ENCODE measurements at places on chromosomes 5 and 9.

GRCh38 chr9:123063177-123063598, 29.7 kb downstream of the GPR21 start:
- no peak for DNase-seq

GRCh38 chr9:76560481-76560922, 101.5 kb downstream of the GCNT1 start:
- no peak for DNase-seq

- DNase-seq = no peak
Observed at GRCh38 chr5:125451622-125452021, 705.2 kb upstream of the ZNF608 start.

GRCh38 chr9:37730256-37730655, 23.3 kb upstream of the TRMT10B start:
- DNase-seq = no peak

- DNase-seq = peak; percentile 71
Observed at GRCh38 chr9:70258692-70259511, at the start of gene SMC5. SMC5 (plus strand) TSS chr9:70258978; CDS start chr9:70259079, 101 bp downstream.

GRCh38 chr5:105821800-105822199, 1848.9 kb downstream of the EFNA5 start:
- no peak for DNase-seq

DNA sequence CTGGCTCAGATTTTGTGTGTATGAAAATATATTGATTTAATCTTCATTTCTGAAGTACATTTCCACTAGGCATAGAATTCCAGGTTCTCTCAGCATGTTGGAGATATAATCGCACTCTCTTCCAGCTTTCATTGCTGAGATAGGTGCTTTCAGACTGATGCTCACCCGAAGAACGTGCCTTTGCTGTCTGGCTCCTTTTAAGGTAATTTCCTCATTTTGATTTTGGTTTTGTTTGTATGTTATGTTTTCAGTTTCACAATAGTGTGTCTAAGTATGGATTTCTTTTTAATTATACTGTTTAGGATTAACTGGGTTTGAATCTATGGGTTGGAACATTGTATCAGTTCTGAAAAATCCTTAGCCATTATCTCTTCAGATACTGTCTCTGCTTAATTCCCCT, 132.0 kb upstream of the NFIB start:
- DNase-seq = no peak

- no peak for DNase-seq
Observed at GRCh38 chr9:123996731-123997421, 14.7 kb upstream of the LHX2 start.

- DNase-seq = no peak
Observed at GRCh38 chr5:111697215-111697614, 59.8 kb downstream of the NREP start.

DNA sequence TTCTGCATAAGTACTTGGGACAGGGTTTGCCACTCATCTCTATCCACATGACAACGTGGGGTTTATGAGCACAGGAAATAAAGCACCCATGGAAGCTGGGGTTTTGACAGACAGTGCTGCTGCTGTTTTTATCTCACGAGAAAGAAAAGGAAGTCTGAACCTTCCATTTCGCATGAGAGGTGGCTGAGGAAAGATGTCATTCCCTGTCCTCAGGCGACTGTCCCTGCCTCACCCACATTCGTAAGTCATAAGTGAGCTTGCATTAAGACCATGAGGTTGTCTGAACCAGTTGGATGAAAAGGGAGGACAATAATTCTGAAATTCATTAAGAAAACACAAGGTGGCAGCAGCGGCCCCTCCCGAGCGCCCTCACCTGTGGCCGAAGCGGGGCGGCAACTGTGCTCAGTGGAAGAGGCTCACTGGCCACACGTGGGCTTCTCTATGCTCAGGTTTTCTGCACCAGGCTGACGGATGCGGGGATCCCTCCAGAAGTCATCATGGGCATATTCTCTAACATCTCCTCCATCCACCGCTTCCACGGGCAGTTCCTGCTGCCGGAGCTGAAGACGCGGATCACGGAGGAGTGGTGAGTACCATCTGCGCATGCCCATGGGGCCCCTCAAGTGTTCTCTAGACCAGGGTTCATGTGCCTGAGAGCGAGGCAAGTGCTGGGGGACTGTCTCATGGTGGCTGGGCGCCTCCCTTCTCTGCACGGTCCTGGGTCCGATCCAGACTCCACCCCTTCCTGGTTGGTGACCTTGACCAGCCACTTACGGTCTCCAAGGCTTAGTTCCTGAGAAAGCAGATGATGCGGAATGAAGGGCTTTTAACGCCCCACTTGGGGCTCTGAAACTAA, 54.7 kb upstream of the SUSD3 start:
- DNase-seq = no peak

DNA sequence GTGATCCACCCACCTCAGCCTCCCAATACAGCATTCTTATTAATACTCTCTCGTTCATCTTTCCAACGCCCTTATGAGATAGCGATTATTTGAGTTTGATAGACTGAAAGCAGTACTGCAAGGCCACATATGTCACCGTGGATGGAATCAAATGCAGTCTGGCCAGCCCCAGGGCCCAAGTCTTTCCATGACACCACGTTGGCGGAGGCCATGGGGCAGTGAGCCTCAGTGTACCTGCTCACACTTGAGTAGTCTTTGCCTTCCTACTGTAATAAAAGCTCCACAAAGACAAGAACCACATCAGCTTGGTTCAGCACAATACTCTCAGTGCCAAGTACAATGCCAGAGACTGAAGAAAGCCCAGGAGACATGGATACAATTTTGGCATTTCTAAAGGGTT, 88.5 kb downstream of the TTLL11 start:
- DNase-seq = no peak

DNA sequence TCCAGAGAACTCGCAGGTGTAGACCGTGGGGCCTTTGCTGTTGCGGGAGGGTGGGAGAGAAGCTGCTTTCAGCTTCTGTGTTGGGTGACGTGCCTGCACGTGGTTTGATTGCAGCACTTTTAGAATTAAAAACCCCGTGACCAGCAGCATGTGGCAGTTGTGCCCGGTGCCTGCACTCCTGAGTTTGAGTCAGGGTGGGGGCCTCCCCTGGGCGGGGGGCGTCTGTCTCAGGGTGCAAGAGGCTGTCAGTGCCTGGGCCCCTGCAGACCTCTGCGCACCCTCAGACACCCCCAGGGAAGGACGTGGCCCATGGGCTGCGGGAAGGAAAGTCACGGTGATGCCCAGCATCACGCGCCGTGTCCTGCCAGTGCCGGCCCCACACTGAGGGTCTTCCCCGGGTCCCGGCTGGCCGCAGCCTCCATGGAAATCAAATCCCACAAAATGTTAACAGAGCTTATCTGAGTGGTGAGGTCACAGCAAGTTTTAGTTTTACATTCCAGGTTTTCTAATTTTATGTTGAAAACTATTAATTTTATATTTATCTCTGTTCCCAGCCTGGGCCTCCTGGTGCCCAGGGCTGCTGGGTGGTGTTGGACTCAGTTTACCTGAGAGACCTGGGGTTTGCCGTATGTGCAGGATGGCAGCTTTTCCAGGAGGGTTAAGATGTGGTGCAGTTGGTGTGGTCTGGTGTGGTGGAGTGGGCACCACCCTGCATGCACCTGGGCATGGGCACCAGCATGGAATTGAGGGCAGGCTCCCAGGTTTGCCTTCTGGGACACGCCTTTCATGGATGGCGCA, 33.3 kb downstream of the AHRR start:
- DNase-seq = no peak

DNA sequence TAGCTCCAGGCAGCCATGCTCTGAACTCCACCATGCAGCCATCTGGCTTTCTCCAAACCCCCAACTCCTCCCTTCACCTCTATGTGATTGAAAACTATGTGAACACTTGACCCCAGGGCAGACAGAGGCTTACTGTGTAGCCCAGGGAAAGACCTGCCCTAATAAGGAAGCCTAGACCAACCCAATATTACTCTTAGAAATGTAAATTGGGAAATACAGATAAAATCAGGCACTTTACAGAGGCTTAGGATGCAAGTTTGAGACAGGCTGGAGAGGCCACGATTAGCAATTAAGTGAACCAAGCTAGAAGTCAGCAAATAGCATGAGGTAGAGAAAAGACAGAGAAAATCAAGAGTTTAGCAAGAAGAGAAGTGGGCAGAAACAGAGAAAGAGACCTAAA, 141.7 kb upstream of the ABCA1 start:
- no peak for DNase-seq

GRCh38 chr5:172746725-172747124, 24.3 kb downstream of the DUSP1 start:
- DNase-seq = no peak

GRCh38 chr5:10789021-10789420, 28.0 kb upstream of the DAP start:
- DNase-seq = no peak

GRCh38 chr5:149038336-149039080, 24.4 kb downstream of the SH3TC2 start:
- no peak for DNase-seq

DNA sequence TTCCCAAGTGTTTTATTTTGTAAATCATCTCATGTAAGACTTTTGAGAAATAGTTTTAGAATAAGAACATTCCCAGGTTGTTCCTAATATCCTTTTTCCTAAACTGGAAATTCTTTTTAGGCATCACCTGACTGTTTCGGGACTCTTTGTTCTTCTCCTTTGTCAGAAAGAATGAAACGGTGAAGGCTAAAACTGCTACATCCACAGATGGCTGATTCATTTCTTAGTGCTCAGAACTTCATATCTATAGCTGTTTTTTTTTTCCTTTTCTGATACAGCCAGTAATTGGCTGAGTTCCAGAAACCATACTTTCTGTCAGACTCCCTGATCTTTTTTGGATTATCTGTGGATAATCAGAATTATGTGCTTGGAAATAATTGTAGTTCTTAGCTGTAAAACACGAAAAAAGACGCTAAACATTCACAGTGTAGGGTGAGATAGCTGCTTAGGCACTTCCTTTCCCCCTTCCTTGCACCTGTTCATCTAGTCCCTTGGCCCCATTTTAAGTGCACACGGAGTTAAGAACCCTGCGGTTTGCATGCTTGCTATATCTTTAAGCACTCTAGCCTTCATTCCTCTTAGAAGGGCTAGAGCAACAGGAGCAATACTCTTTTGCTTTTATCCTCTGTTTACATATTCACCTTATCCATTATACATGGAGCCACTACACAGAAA, 283.9 kb downstream of the PJA2 start:
- DNase-seq = no peak

GRCh38 chr9:137302118-137302448, at the start of gene NRARP:
NRARP (minus strand) TSS chr9:137302271; CDS start chr9:137301928, 343 bp downstream.
- peak; percentile 92 for DNase-seq

DNA sequence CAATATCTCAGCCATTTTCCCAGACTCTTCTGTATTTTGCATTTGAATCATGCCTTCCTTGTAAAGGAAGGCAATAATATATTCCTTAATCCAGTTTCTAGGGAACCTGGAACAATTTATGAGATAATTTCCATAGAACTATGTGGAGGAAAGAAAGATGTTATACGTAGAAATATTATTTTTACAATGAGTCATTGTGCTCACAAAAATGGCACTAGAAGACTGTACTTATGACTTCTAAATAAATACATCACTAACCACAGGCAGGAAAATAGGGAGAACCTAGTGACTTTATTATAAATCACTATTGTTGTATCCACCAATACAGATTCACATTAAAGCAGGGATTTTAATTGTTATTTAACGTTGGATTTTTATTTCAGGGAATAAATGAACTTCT, 87.6 kb downstream of the FBXO38 start:
- no peak for DNase-seq

GRCh38 chr5:107149243-107150005, 521.3 kb downstream of the EFNA5 start:
- DNase-seq = no peak

DNA sequence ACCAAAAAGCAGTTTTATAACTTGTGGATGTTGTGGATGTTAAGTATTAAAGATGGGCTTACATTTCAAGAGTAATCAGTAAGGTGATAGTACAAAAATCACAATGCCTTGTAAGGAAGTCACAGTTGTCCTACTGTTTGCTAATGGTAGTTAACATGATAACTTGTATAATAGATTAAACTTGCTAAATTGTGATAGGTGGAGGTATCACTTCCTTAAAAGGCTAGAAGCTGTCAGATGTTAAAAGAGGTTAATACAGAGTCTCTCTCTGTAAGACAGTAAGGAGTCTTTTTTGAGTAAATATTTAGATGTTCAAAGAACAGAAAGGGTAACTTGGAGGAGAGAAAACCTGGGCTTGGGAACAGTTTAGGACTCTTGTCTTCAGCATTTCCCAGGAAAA, 14.2 kb upstream of the MACIR start:
- DNase-seq = no peak

- DNase-seq = no peak
Observed at GRCh38 chr9:8719833-8720486, 920.4 kb upstream of the DMAC1 start.

- DNase-seq = no peak
Observed at GRCh38 chr5:43627028-43627427, 24.0 kb downstream of the NNT start.

DNA sequence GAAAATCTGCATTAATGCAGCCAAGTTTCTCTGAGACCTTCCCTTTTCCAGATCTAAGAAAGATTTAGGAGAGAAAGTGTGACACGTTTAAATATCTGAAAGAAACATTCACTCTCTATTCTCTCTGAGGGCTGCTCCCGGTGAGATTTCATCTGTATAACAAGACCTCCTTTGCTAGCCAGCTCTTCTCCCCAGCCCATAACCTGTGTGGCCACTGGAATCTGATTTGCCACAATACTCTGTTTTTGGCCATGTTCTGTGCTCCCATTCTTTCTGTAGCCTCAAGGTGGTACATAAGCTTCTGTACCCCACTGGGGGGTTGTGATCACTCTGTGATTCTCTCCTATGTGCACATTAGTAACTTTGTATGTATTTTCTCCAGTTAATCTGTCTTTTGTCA, 291.0 kb upstream of the SEMA6A start:
- DNase-seq = no peak

DNA sequence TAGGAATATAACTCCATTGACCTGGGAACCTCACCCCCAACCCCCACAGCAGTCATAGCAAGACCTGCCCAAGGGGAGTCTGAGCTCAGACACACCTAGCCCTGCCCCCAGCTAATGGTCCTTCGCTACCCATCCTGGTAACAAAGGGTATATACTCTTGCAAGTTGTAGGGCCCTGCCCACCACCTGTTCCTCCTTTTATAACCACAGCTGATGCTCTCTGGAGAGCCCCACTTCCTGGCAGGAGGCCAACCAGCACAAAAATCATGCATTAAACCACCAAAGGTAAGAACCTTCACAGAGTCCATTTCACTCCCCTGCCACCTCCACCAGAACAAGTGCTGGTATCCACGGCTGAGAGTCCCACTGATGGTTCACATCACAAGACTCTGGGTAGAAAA, 1195.3 kb upstream of the SEMA6A start:
- no peak for DNase-seq

DNA sequence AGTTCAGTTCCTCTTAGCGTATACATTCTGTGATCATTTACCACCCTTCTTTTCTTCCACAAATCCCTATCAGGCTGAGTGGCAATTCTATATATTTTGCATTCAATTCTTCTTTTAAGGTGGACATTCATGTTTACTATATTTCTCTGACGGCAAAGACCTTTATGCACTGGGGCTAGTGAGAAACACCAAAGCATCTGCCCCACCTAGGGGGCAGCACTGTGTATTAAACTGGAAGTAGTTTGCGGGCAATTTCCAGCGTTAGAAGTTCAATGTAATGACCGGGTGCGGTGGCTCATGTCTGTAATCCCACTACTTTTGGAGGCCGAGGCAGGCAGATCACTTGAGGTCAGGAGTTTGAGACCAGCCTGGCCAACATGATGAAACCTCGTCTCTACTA, 27.9 kb upstream of the FBXL7 start:
- DNase-seq = no peak

Data from D721Med (cell line).